ENCODE measurements at places on chromosomes 4 and X.
A peak's percentile ranks its signal among the peaks of the same experiment; 100 is the strongest.

DNA sequence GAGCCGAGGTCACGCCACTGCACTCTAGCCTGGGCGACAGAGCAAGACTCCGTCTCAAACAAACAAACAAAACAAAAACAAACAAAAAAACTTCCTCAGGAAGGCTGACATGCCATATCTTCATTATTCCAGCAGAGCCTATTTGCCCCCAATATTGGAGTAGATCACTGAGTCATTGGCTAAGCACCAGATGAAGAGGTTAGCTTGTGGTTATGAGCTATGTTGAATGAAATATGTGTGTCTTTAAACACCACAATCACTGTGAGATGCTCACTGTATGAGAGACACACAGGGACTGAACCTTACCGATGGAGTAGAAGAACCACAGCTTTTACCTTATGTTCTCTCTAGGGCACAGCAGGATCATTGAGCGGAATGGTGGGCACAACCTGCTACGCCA lies 122.1 kb upstream of the EOLA2 start:
- DNase-seq, result no peak

- DNase-seq, result no peak
Observed at GRCh38 chr4:82181789-82182188, 192.0 kb downstream of the HNRNPD start.

GRCh38 chr4:26687728-26688127 lies 103.8 kb downstream of the TBC1D19 start:
- DNase-seq, result no peak

DNA sequence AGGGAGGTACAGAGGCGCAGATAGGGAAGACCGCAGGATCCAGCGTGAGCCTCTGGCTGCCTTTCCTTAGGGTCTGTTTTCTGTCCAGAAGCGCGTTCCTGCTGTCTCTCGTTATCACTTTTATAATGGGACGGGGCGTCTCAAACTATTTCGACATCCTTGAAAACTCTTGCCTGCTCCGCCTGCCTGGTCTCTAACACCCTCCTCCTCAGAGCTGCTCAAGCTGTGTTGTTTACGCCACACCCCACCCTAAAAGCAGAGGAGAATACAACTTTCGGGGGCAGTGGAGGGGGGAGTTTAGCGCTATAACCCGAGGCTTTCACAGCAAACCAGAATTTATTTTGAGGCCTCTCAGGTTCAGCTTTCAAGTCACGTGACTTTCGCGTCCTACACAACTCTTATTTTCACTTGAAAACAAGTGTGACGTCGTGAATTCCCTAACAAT lies 646 bp upstream of the FAM3A start:
- DNase-seq, result peak; percentile 62

GRCh38 chrX:50798783-50799182 lies 15.2 kb downstream of the SHROOM4 start:
- no peak for DNase-seq

DNA sequence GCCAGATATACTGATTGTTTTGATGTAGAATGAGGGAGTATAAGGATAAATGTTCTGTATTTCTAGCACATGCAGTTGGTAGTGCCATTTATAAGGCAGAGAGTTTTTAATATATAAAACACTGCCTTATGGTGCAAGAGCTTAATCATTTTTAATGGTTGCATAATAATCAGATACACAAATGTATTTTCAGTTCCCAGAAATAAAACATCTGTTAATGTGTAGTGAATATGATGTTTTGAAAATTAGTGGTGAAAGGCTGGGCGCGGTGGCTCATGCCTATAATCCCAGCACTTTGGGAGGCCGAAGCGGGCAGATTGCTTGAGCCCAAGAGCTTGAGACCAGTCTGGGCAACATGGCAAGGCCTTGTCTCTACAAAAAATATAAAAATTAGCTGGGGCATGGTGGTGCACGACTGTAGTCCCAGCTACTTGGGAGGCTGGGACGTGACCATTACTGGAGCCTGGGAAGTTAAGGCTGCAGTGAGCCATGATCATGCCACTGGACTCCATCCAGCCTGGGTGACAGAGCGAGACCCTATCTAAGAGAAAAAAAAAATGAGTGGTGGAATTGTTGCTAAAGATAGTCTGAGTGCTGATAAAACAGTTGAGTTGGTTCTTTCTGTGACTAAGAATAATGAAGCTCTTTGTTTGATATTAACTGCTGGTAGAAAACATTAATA lies 29.3 kb downstream of the CLCN3 start:
- DNase-seq, result no peak

GRCh38 chr4:136392576-136392975 lies 1139.7 kb downstream of the PCDH18 start:
- DNase-seq, result no peak

- DNase-seq, result no peak
Observed at GRCh38 chr4:185738820-185739219, 73.2 kb downstream of the SORBS2 start.

DNA sequence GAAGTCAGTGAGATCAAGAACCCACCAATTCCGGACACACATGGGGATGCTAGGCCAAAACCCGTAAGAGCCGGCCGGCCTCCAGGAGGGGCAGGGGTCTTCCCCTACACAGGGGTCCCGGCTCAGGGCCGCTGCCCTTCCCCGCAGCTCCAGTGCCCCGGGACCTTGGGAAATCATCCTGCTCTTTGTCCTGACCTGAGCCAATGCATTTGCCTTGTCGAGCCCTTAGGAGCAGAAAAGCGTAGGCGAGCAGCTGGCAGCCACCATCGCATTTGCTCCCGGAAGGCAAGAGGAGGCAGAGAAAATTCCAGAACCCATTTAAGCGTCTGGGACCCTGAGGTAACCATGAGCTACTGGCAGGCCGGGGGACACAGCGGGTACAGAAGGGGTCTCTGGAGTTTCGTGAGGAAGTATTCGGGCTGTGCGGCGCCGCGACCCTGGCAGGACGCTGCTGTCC lies 7.4 kb upstream of the TNIP2 start:
- DNase-seq, result no peak
